Naive B cell (primary cell): ENCODE measurements at places on chromosomes 3 and 15.

- peaks cover 9% of the 10 kb centered on the region for H3K36me3 ChIP-seq
- H3K27ac ChIP-seq = no peak overlapping the region
- H3K4me3 ChIP-seq = no peak overlapping the region
- no peaks in the 10 kb centered on the region for H3K27me3 ChIP-seq
- H3K4me1 ChIP-seq = peaks cover 47% of the 10 kb centered on the region
Measured at GRCh38 chr15:43095708-43096347, 10.0 kb downstream of the UBR1 start.

DNA sequence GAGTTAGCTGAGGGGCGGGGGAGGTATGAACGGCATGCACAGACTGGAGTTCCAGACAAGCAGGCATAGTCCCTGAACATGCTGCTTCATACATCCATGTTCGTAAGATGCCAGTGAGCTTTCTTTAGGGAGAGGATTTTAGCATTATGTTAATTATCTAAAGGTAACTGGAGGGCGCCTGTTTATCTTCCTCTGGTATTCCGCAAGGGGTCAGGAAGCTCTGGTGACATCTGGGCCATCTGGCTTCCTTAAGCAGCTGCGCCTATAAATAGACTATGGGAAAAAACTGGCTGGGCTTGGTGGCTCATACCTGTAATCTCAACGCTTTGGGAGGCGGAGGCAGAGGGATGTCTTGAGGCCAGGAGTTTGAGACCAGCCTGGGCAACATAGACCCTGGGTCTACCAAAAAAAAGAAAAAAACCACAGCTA lies 1.5 kb upstream of the FBXO22 start:
- H3K27ac ChIP-seq = no peak overlapping the region
- DNase-seq = no peak
- peak overlapping the region; percentile 84 for H3K4me3 ChIP-seq
- H3K4me1 ChIP-seq = peaks cover 12% of the 10 kb centered on the region

- H3K4me3 ChIP-seq = no peak overlapping the region
- DNase-seq = no peak
- H3K27me3 ChIP-seq = peaks cover 5% of the 10 kb centered on the region
- no peaks in the 10 kb centered on the region for H3K36me3 ChIP-seq
- H3K4me1 ChIP-seq = no peaks in the 10 kb centered on the region
Measured at GRCh38 chr15:62280625-62281024, 115.5 kb upstream of the C2CD4B start.

DNA sequence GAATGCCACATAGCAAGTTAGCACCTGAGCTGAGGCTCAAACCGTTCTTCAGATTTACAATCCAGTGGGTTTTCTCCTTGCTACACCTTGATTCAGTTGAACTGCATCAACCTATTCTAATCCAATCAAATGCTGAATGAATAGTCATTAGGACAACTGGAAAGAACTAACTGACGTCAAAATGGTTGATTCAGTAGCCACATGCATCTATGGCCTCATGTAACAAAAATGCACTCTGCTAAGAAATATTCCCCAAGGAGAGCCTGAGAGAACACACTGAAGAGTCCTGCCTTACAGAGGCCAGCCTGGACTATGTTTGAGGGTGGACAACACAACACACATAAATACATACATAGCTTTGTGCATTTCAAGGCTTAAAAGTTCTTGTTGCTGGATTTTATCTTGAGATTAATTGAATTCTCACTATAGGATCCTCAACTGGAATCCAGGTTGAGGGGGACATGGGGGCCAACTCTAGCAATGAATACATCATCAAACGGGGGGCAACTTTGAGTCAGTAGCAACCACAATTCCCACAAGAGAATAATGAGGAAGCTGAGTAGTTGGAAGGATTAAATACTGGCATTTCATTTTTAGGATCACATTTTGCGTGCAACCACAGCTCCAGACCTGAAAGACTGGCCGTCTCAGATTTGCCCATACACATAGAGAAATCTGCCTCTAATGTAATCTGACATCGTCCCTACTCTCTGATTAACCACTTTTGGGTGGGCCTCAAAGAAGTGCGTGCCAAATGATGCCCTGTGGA lies 280.2 kb upstream of the ICE2 start:
- no peak overlapping the region for H3K27ac ChIP-seq
- DNase-seq = no peak
- no peak overlapping the region for H3K4me3 ChIP-seq
- peaks cover 10% of the 10 kb centered on the region for H3K27me3 ChIP-seq
- H3K36me3 ChIP-seq = no peaks in the 10 kb centered on the region

DNA sequence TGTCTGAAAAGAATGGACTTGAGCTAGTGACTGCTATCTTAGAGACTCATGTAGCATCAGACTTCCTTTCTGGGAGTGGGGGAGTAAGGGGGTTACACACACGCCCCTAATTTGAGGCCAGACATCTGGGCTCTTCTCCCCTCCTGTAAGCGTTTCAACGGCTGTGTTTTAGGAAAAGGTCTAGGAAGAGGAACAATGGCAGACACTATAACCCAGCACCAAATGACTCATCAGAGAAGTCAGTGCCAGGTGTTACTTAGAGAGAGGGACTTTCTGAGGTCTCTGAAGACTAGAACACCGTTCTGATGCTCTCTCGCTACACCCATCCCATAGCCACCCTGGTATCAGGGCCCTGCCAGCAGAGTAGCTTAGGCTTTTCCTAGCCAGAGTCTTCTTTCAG lies 65.5 kb downstream of the SSUH2 start:
- H3K4me3 ChIP-seq = no peak overlapping the region
- no peaks in the 10 kb centered on the region for H3K36me3 ChIP-seq
- DNase-seq = no peak

- peaks cover 73% of the 10 kb centered on the region for H3K4me1 ChIP-seq
- peaks cover 7% of the 10 kb centered on the region for H3K36me3 ChIP-seq
- H3K4me3 ChIP-seq = no peak overlapping the region
- no peaks in the 10 kb centered on the region for H3K27me3 ChIP-seq
- peak overlapping the region; percentile 72 for H3K27ac ChIP-seq
Measured at GRCh38 chr3:15309662-15310335, 22.6 kb downstream of the SH3BP5 start.

DNA sequence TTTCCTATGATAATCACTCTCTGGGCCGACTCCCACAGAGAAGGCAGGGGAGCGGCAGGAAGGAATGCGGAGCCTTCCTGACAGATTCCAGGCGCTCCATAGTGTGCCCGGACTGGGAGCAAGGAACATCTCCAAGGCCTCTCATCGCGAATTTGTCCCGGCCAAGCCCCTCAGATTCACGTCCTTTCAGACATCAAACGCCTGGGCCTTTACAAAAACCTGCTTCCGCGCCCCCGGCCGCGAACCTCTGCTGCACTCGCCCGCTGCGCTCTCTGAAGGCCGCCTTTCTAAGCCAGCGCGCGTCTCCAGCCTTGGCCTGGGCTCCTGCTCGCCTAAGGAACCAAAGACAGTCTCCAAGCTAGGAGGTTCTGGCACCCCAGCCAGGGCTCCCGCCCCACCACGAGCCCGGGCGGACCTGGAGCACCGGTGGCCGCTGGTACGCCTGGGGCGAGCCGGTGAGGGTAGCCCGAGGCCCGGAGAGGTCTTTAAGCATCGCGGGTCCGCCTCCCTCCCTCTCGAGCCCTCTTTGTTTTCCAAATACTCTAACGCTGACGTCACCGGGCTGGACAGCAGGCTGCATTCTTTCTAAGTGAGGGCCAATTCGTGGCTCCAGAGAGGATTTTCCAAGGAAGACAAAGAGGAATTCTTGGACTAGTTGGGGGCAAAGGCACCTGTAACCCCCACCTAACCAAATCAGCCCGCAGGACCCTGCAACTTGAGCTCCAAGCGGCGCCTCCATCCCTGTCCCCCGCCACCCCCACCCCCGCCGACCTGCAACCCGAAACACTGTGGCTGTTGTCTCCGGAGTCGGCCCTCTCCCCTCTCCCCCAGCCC lies 759 bp downstream of the AMOTL2 start:
- peak overlapping the region; percentile 70 for H3K4me3 ChIP-seq
- H3K27me3 ChIP-seq = peaks cover 77% of the 10 kb centered on the region
- peaks cover 11% of the 10 kb centered on the region for H3K4me1 ChIP-seq
- H3K27ac ChIP-seq = no peak overlapping the region

DNA sequence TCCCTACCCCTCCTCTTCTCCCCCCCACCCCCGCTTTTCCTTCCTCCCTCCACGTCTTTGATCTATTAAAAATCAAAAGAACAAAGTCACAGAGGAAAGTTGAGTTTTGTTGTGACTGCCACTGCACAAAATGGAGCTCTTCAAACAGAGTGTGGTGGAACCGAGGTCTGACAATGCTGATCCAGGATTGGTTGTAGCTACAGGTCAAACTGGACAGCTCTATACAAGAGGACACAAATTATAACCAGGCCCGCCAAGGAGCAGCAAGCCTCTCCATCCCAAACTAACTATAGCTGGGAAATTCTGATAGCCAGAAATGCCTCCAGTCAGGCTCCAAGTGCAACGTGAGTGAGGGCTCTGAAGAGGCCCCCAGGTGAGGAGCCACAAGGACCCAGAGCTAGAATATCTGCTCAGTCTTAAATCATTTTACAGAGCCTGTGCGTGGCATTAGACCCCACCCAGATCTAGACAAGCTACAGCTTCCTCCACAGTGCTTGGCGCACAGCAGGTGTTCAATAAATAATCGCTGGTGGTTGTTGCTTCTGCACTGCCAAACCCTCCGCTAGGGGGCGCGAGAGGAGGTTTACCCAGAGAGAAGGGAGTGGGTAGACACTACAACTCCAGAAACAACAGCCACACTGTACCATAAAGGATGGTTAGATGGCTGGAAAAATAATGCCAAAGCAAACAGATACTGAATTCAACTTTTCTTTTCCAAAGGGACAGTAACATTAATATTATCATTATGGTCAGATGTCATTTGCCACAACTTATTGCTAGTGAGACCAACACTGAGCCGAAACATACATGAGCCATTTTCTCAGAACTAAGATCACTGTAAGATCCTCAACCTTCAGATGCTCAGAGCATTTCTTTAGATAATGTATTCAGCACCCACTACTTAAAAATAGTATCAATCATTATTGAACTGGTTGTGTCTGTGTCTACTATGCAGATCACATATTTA lies 44.6 kb downstream of the ZIC4 start:
- no peak overlapping the region for H3K4me3 ChIP-seq
- no peak for DNase-seq
- H3K4me1 ChIP-seq = no peaks in the 10 kb centered on the region
- H3K27ac ChIP-seq = no peak overlapping the region
- peaks cover 19% of the 10 kb centered on the region for H3K36me3 ChIP-seq

DNA sequence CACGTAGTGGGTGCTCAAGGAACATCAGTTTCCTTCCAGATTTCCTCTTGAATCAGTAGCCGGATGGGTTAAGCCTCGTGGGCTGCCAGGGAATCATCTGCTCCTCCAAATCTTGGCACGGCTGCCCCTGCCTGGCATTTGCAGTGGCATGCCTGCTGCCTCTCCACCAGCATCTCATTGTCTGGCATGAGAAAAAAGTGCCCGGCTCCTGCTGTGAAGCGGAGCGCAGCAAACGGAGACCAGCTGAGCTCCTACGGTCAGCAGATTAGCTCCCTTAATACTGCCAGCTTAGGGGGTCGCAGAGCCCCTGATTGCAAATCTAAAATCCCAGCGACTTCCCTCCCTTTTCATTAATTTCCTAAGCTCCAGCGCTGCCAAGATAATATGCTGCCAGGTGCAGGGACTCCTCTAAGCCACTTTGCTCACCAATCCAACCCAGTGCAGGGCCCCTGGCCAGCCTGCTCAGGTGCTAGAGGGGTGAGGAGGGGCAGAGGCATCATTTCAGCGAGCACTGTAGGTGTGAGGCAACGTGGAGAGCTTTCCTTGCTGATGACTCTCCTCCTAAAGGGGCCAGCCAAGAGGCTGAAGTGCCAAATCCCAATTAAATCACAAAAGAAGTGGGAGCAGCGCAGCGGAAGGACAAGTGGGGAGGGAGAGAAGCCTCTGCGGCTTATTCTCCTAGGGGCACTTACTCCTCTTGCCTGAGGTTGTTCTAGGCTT lies 49.6 kb upstream of the ST8SIA2 start:
- no peak overlapping the region for H3K27ac ChIP-seq
- H3K27me3 ChIP-seq = peaks cover 12% of the 10 kb centered on the region
- H3K4me3 ChIP-seq = no peak overlapping the region
- no peaks in the 10 kb centered on the region for H3K4me1 ChIP-seq
- no peak for DNase-seq
- H3K36me3 ChIP-seq = no peaks in the 10 kb centered on the region

DNA sequence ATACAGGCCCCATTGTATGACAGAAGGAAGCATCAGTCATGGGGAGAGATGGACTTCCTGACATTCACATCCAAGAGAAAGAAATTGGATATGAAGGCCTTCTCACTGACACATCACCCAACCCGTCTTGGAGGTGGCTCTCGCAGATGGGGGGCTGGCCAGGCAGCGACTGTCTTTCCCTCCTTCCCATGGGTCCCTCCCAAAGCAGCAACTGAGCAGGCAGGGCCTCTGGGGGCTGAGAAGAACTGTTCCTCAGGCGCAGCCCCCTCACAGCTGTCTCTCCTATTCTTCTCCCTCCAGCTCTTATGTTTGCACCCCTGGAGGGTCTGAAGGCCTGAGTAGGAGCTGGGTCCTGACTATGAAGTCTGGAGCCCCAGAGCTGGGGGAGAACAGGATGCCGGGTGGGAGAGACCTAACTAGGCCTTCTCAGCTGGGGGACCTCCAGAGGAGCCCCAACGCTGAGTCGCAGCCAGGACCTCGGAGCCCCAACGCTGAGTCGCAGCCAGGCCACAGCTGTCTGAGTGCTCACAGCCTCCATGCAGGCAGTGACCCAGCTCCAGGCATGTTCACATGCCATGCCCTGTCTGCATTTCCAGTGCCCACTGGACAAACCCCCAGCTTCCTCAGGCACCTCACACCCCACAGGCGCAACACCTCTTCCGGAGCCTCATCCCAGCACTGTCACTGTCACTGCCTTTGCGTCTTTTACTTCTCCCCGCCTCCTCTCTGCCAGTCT lies 29.6 kb downstream of the UMPS start:
- no peak overlapping the region for H3K4me3 ChIP-seq
- DNase-seq = no peak
- H3K27me3 ChIP-seq = peaks cover 40% of the 10 kb centered on the region
- peaks cover 7% of the 10 kb centered on the region for H3K4me1 ChIP-seq

DNA sequence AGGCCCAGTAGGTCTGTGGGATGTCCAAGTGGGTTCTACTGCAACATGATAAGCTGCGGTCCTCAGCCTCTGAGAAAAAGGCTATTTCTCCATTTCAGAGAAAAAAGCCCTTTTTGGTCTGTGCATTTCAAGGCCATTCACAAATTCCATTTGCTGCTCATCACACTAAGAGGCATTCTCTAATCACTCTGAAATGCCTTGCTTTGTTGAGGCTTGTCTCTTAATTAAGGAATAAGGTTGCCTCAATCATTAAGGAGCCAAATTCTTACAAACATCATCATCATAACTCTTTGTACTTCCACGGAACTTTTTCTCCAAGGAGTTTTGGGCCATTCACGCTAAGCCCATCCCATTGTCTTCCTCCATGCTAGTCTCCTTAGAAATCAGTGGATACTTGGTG lies 74.4 kb downstream of the BOC start:
- no peaks in the 10 kb centered on the region for H3K36me3 ChIP-seq
- no peaks in the 10 kb centered on the region for H3K4me1 ChIP-seq
- H3K27me3 ChIP-seq = no peaks in the 10 kb centered on the region
- H3K27ac ChIP-seq = no peak overlapping the region

DNA sequence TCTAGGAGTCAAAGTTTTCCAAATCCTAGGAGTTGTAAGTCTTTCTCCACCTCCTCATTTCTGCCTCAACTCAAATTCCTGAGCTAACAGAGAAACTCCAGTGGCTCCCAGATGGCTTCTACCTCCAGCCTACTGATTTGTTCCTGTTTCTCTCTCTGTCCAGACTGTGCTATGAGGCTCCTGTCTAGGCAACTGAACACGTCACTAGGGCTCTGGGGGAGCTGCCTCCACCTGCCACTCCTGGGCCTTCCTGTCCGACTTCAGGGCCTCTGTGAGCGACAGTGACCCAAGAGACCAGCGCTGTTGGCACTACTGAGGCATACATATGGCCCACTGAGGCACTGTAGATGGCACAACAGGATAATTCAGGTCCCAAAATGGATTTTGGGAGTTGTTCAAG lies 71.4 kb downstream of the EXOG start:
- H3K27ac ChIP-seq = no peak overlapping the region
- no peak overlapping the region for H3K4me3 ChIP-seq
- no peaks in the 10 kb centered on the region for H3K4me1 ChIP-seq
- no peaks in the 10 kb centered on the region for H3K27me3 ChIP-seq
